GM12878 (cell line): ENCODE measurements at places on chromosomes 3 and 15. TPM values are rescaled to one million over a fixed set of nuclear protein-coding genes. Genes with fewer than 3 reads are reported as not detected.

GRCh38 chr3:18247776-18248310 is 177.3 kb downstream of the SATB1 start:
- no peak overlapping the region for H3K27ac ChIP-seq
- H3K36me3 ChIP-seq, result no peaks in the 10 kb centered on the region
- H3K4me3 ChIP-seq, result no peak overlapping the region

Gene LYZL4
- total RNA-seq, result not detected in 2 replicates

- no peaks in the 10 kb centered on the region for H3K36me3 ChIP-seq
- peak overlapping the region; percentile 88 for H3K27ac ChIP-seq
- H3K4me3 ChIP-seq, result peak overlapping the region; percentile 98
- DNase-seq, result no peak
- peaks cover 4% of the 10 kb centered on the region; the same call in 1 of the 2 replicates for H3K4me1 ChIP-seq
Observed at GRCh38 chr3:119240101-119240590, 532 bp downstream of the B4GALT4 start.

DNA sequence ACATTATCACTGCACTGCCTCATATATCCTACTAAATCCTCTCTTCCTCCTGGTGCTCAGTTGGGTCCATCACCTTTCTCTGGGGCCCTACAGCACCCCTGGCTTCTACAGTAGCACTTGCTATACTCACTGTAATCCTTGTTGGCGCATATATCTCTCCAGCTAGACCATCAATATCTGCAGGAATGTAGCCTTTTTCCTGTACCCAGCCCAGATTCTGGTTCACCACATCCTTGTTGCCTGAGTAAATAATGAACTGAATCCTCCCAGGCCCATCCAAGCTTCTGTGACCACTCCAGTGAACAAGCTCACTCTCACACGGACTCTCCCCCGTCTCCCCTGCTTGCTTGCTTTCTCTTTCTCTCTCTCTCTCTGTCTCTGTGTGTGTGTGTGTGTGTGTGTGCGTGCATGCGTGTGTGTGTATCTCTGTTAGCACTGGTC is 62.5 kb upstream of the LIPC start:
- H3K36me3 ChIP-seq, result no peaks in the 10 kb centered on the region
- no peak overlapping the region for H3K27ac ChIP-seq
- no peak overlapping the region for H3K4me3 ChIP-seq
- no peaks in the 10 kb centered on the region for H3K27me3 ChIP-seq

DNA sequence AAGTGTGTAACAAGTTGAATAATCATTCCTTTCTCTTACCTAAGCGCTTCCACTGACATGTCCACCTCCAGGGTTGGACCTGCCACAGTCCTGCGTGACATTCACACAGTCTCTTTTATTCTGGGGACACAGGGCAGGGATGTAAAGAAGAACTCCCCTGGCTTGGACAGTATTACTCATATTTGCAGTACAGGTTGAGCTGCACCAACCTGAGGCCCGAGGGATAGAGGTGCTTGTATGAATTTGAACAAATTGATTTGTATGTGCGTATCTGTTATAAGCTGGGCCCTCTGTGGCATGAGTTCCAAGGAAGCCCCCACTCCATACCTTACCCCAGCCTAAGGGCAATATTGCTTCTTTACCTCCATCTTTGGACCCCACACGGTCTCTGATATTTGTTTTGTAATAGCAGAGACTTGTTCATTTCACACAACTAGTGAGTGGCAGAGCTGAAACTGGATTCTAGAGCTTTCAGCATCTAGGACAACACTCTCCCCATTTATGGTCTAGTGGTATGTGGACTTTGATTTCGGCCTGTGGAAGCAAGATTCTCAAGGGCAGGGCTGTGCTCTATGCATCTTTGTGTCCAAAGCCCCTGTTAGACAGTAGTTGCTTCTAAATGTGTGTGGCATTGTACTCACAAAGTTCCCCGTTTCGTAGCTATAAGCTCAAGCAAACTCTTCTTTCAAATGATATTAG is 39.2 kb downstream of the FAH start:
- H3K27ac ChIP-seq, result no peak overlapping the region
- H3K36me3 ChIP-seq, result no peaks in the 10 kb centered on the region
- no peaks in the 10 kb centered on the region for H3K27me3 ChIP-seq
- H3K4me1 ChIP-seq, result no peaks in the 10 kb centered on the region

GRCh38 chr15:79402136-79402535 is 30.0 kb upstream of the MINAR1 start:
- no peak overlapping the region for H3K27ac ChIP-seq
- DNase-seq, result no peak
- no peak overlapping the region for H3K4me3 ChIP-seq
- no peaks in the 10 kb centered on the region for H3K27me3 ChIP-seq

Gene DUOXA1
- total RNA-seq, result 0.08 TPM in 1 of 2 replicates, not detected in the other

GRCh38 chr15:90400005-90400758 is 12.1 kb downstream of the IQGAP1 start:
- H3K4me1 ChIP-seq, result peaks cover 16% of the 10 kb centered on the region; the same call in 1 of the 2 replicates
- H3K27ac ChIP-seq, result peak overlapping the region; percentile 70
- peaks cover 3% of the 10 kb centered on the region; the same call in 1 of the 2 replicates for H3K36me3 ChIP-seq
- H3K4me3 ChIP-seq, result 0 out of 2 replicates have a peak overlapping the region, but pooled peaks have one; percentile 32

DNA sequence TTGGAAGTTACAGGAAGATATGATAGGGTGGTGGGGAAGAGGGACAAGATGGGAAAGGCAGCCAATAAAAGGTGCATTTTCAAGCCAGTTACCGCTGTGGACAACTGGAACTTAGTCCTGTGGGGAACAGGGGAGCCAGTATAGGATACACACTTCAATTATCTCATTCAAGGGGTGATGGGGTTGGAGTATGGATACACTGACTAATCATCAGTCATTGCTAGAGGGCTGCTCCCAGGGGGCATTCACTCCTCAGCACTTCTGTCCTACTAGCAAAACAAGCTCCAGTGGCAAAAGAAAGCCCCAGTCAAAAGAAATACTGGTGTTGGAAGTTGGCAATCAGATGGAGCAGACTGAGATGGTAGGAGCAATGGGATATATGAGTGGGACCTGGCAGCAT is 183.4 kb upstream of the GADL1 start:
- H3K27me3 ChIP-seq, result no peaks in the 10 kb centered on the region
- no peaks in the 10 kb centered on the region for H3K4me1 ChIP-seq
- no peak overlapping the region for H3K27ac ChIP-seq
- no peak overlapping the region for H3K4me3 ChIP-seq
- DNase-seq, result no peak

DNA sequence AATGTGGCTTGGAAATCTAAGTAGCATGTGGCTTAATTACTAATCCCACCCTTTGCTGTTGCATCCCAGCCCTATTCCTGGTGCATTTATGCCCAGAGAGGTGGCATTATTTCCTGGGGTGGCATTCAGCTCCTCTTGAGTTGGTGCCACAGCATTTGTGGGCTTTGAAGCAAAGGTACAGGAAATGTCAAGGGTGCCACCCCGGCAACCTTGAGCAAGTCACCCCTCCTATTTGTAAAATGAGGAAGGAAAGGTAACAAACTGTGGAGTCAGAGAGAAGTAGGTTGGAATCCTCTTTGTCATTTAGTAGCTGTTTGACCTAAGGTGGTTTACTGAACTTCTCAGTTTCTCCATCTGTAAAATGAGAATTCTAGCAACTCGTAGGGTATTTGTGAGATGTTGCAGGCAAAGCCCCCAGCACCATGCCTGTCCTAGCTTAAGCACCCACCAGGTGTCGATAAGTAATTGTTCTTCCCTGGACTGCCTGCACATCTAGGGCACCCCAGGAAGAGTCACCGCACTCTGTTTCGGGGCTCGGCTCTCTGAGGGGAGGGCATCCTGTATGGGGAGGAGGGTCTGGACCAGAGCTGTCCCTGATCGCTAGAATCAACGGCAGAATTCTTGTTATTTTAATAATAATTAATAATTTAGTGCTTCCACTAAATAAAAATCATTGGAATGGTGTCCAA is 17.1 kb downstream of the ISG20 start:
- no peaks in the 10 kb centered on the region for H3K27me3 ChIP-seq
- no peak for DNase-seq
- no peak overlapping the region for H3K4me3 ChIP-seq
- peaks cover 15% of the 10 kb centered on the region for H3K4me1 ChIP-seq
- H3K36me3 ChIP-seq, result no peaks in the 10 kb centered on the region; the same call in 1 of the 2 replicates

Gene SPG11
- 59.2 and 59.3 TPM in 2 replicates for total RNA-seq

Gene DPPA2
- not detected in 2 replicates for total RNA-seq

Gene TGM4
- not detected in 2 replicates for total RNA-seq

- H3K36me3 ChIP-seq, result no peaks in the 10 kb centered on the region
- DNase-seq, result no peak
- H3K4me1 ChIP-seq, result no peaks in the 10 kb centered on the region
- no peak overlapping the region for H3K27ac ChIP-seq
Observed at GRCh38 chr3:81352867-81353266, 408.6 kb downstream of the GBE1 start.

Gene HYAL1
- 0.40 and 0.49 TPM in 2 replicates for total RNA-seq
